Psoas muscle (tissue), 8 donors: ENCODE measurements at places on chromosomes 12 and 14. TPM values are rescaled to one million over a fixed set of nuclear protein-coding genes. Genes with fewer than 3 reads are reported as not detected.

DNA sequence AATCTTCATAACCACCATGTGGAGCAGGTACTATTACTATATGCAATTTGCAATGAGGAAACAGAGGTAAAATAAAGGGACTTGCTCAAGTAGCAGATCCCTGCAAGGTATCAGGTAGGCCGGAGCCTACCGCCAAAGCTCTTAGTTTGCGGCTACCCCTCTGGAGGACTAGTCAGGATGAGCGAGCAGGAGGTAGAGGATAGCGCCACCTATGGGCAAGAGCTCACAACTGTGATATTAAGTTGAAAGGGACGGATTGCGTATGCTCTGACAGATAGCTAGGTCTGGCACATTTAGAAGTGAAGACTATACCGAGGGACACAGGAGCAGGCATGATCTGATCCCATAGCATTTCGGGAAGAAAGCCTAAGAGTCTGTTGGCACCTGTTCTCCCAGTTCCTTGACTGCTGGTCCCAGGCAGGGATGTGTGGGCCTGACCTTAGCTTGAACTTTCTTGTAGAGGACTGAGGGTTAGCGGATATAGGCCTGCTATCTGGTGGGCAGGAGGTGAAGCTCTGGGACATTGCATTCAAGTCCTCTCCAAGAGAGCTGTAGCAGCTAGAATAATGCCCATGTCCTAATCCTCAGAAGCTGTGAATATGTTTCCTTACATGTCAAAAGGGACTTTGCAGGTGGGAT, 48.0 kb downstream of the SLC17A8 start:
- no peaks in the 10 kb centered on the region for H3K4me1 ChIP-seq
- no peaks in the 10 kb centered on the region for H3K36me3 ChIP-seq
- H3K4me3 ChIP-seq: no peak overlapping the region
- no peak for DNase-seq
- no peaks in the 10 kb centered on the region for H3K27me3 ChIP-seq

GRCh38 chr12:53795927-53796326, 44.1 kb upstream of the CISTR start:
- H3K36me3 ChIP-seq: no peaks in the 10 kb centered on the region
- H3K27me3 ChIP-seq: peaks cover 23% of the 10 kb centered on the region
- no peak overlapping the region for H3K27ac ChIP-seq
- H3K4me3 ChIP-seq: no peak overlapping the region

DNA sequence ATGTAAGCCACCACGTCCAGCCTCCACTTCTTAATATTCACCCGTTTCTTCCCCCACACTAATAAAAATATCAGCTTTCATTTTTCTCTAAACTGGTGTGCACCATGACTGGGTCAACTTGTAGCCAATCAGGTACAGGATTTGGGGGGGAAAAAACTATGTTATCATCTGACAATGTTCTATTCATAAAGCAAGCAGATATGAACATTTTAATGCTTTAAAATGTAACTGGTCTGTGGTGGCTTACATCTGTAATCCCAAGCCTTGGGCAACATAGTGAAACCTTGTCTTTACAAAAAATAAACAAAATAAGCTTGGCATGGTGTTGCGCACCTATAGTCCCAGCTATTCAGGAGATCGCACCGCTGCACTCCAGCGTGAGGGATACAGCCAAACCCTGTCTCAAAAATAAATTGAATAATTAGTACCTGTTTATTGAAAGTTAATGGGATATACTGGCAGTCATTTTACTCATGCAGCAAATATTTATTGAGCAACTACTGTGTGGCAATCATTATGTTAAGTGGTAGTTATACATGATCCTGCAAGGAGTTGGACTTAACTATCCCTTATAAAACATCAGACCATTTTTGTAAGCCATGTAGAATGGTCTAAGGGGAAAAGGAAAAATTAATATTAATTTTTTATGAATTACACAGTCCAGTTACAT, 15.3 kb upstream of the ITPR2 start:
- no peaks in the 10 kb centered on the region for H3K4me1 ChIP-seq
- no peak overlapping the region for H3K27ac ChIP-seq
- H3K27me3 ChIP-seq: no peaks in the 10 kb centered on the region
- H3K4me3 ChIP-seq: no peak overlapping the region
- no peak for DNase-seq

PROX2 gene
- total RNA-seq: not detected

KLRB1 gene
- not detected for total RNA-seq

SLC6A15 gene
- not detected for total RNA-seq
